ENCODE measurements at places on chromosomes 16 and 17.

GRCh38 chr16:14400285-14400977, 229.6 kb downstream of the PARN start:
- DNase-seq: no peak

- no peak for DNase-seq
Measured at GRCh38 chr17:64401941-64402340, 11.3 kb upstream of the PECAM1 start.

DNA sequence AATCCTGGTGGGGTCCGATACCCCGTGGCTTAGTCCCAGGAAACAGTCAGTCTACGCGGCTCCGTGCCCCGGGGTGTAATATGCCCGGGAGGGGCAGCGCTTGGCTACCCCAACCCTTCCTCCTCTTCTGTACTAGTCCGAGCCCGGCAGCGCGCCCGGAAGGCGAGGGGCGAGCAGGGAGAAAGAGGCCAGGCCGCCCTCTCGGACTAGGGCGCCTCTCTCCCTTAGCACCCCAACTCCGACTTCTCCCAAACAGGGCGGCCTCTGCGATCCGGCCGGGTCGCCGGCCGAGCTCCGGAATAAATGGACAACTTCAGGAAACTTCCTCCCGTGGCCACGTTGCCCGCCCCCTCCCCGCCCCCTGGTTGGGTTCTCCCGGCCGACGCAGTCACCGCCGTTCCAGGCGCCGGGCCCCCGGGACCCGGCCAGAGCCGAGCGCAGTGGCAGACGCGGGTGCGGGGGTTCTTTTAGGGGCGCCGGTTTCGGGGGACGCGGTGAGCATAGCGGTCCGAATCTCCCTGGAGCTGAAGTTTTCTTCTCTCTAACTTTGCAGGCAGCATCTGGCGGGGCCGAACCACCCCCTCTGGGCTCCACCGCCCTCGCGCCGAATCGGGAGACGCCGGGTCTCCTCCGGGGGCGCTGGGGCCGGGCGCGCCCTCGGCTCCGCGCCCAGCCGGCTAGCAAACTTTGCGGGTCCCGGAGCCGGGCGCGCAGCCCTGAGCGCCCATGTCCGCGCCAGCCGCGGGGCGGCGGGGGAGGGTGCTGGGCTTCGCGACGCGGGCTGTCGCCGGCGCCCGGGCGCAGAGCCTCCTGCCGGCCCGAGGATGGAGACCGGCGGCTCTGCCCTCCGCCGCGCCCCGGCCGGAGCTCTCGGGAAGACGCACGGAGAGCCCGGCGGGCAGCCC, at the start of gene SDK2:
Gene SDK2, minus strand, starts transcription at position 301 of the 905 bp plus-strand sequence. CDS start 357 bp downstream, outside the sequence.
- DNase-seq: no peak

- no peak for DNase-seq
Measured at GRCh38 chr17:3528880-3529511, 28.6 kb downstream of the TRPV3 start.

DNA sequence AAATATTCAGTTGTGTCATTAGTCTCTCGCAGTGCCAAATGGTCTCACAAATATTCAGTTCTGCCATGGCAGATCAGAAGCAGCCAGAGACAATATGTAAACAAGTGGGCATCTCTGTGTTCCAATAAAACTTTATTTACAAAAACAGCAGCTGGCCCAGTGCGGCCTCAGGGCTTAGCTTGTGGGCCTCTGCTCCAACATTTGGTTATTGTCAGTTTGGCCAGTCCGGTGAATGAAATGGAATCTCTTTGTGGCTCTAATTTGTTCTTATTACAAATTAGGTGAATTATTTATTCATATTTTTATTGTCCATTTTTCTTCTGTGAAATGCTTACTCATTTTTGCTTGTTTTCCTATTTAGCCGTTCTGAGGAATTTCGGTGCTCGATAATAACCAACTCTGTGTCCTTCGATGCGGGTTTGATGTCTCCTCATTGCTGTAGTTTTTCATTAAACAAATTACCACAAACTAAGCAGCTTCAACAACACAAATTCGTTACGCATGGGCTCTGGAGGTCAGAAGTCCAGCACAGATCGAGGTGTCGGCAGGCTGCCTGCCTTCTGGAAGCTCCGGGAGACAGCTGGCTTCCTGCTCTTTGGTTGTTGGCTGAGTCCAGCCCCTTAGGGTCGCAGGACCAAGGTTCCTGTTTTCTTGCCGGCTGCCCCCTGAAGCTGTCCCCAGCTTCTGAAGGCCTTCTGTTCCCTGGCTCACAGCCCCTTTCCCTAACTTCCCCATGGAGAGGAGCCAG, 4.1 kb upstream of the SLC38A10 start:
- DNase-seq: no peak

DNA sequence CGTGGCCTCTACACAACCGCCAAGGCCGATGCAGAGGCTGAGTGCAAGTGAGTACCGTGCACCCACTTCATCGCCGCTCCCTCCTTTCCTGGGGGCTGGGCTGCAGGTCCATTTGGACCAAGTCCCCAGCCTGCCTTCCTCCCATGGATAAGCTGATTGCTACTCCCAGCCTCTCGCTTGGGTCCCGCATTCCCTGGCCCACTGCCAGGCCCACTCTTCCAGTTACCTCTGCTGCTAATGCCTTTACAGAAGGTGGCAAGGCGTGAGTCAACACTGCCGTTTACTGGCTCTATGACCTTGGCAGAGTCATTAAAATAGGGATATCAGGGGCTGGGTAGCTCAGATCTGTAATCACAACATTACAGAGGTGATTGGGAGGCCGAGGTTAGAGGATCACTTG, 11.2 kb downstream of the SULT1A2 start:
- DNase-seq: no peak

GRCh38 chr16:50550866-50551641, 2.9 kb downstream of the NKD1 start:
- DNase-seq: no peak

Data from ACHN (cell line).